ENCODE measurements at places on chromosomes 6 and 20. TPM values are rescaled to one million over a fixed set of nuclear protein-coding genes. Genes with fewer than 3 reads are reported as not detected.

EFCAB8 gene
- total RNA-seq = not detected

THBD gene
- 18.5 TPM for total RNA-seq

TNF gene
- not detected for total RNA-seq

CRIP3 gene
- total RNA-seq = not detected

BPIFB1 gene
- total RNA-seq = not detected

C20orf202 gene
- 0.12 TPM for total RNA-seq

ISM1 gene
- 0.33 TPM for total RNA-seq

TRAPPC3L gene
- not detected for total RNA-seq

PSORS1C1 gene
- 1.00 TPM for total RNA-seq

CPXM1 gene
- total RNA-seq = 3.5 TPM

BNIP5 gene
- not detected for total RNA-seq

PRRT1 gene
- 0.11 TPM for total RNA-seq

COL20A1 gene
- not detected for total RNA-seq

BTNL2 gene
- total RNA-seq = not detected

MAP7 gene
- 1.4 TPM for total RNA-seq

AFDN gene
- total RNA-seq = 83.5 TPM

LRRN4 gene
- total RNA-seq = not detected
